ENCODE measurements at places on chromosomes 3 and 15.

DNA sequence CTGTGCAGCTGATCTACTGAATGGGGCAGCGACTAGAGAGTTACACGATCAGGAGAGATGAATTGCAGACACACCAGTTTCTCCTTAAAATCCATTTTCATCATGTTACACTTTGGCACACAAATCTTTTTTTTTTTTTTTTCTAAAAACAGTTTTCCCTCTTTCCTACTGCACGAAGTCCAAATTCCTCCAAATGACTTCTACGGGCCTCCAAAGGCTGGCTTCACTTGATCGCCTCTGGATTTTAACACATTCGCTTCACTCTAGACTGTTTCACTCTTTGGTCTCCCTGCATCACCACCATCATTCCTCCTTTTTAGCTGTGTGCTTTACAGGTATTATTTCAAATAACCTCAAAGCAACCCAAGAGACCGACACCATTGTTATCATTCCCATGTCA lies 268.6 kb downstream of the RORA start:
- DNase-seq = no peak

GRCh38 chr15:50063226-50063625 lies 55.8 kb downstream of the ATP8B4 start:
- DNase-seq = no peak

DNA sequence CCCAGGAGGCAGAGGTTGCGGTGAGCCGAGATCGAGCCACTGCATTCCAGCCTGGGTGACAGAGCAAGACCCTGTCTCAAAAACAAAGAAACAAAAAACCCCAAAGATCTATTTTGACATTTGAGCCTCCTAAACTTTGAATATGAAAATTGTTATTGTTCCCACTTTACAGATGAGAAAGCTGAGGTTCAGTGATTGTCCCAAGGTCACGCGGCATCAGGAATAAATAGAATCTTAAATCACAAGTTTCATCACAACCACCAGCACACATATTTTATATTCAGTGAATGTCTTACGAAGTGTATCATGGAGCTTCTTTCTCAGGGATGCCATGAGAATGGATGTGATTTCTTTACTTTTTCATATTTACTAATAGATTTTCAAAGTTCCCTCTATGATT lies 5.3 kb upstream of the LRIG1 start:
- no peak for DNase-seq

DNA sequence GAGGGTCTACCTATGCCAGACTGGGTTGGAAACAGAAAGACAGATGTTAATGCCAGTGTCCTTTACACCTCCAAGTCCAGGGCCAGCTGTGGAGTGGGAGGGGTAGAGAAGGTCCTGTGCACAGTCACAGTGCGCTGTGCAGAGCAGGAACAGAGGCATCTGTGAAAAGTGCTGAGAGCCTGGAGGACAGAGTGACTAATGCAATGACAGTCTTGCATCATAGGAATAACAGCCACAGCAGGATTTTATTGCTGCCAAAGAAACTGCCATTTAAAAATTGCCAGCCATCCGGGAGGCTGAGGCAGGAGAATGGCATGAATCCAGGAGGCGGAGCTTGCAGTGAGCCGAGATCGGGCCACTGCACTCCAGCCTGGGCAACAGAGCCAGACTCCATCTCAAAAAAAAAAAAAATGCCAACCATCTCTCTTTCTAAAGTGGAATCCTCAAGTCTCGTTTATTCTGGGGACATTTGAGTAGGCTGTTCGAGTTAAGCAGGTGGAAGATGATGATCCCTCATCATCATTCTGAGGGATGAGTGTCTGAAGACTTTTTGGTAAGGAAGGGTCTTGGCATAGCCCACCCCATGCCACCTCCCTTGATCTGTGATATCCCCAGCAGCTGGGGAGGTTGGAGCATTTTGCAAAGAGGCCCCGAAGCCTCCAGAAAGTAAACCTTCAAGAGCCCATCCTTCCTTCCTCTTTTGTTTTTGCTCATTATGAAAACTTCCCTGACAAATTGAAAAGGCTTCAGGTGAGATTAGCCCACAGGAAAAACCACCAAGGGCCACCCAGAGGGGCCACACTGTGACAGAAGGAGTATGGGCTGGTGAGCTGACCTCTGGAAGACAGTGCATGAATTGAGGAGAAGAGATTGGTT lies 7.7 kb downstream of the CCR2 start:
- DNase-seq = no peak

- no peak for DNase-seq
These were observed 20.7 kb upstream of the MYZAP start for GRCh38 chr15:57570994-57571393.

DNA sequence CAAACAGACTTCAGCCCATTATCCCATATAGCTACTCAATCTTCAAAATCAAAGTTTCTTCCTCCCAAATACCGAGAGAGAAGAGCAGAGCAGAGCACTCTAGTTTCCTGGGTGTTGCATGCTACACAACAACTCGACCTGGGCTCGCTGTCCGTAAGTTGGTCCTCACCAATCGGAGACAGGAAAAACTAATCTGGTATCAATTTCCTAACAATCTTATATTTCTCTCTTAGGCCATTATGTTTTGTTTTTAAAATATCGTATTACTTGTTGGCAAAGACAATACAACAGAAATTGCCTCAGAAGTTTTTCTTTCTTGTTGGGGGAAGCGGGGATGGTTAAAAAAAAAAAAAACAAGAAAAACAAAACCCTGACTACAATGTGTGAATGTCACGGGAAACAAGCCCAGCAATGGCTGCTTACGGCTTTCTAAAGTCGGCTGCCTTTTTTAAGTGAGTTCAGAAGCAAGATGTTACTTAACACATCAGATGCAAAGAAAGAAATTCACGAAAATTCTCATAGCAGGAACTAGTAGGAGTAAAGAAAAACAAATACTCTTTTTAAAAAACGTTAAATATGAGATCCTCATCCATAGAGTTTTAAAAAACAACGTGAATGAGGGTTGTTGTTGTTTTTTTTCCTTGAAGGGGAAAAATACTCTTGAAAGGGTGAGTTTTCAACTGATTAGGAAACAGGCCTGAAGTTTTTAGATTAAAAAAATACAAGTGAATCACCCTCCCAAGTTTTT lies 1.9 kb downstream of the VGLL4 start:
- DNase-seq = no peak

GRCh38 chr15:99755692-99756409 lies 22.6 kb upstream of the LYSMD4 start:
- peak; percentile 18 for DNase-seq

DNA sequence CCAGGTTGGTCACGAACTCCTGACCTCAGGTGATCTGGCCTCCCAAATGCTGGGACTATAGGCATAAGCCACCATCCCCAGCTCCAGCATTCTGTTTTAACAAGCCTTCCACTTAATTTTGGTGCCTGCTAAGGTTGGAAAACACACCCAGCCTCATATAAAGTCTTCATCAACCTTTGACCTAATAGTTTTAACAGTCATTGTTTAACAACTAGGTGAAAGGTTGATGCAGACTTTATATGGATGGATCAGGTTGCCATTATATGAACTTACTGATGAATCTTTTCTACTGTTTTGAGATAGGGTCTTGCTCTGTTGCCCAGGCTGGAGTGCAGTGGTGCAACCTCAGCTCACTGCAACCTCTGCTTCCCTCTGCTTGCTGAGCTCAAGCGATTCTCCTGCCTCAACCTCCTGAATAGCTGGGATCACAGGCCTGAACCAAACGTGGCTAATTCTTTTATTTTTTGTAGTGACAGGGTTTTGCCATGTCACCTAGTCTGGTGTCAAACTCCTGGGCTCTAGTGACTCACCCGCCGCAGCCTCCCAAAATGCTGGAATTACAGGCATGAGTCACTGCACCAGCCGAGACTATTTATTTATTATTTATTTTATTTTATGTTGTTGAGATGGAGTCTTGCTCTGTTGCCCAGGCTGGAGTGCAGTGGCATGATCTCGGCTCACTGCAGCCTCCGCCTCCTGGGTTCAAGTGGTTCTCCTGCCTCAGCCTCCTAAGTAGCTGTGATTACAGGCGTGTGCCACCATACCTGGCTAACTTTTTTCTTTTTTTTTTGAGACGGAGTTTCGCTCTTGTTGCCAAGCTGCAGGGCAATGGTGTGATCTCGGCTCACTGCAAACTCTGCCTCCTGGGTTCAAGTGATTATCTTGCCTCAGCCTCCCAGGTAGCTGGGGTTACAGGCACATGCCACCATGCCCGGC lies 3.1 kb upstream of the RPAP1 start:
- no peak for DNase-seq

DNA sequence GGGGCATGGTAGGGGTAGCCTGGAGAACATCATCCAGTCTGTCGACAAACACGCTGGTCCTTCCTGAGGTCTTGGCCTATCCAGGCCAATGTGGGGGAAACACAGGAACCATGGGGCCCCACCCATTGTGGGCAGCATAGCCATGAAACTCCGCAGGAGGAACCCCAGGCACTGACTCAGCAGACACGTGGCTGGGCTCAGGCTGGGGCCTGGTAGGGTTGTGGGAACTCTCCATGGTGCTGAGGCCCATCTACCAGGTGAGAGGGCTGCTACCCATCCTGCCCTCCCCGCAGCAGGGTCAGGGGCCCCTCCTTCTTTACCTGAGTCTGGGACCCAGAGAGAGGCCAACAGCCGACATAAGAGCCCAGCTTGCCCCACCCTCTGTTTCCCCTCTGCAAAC lies 22.6 kb upstream of the CACNA2D2 start:
- no peak for DNase-seq

- DNase-seq = no peak
These were observed 767 bp downstream of the WDR48 start for GRCh38 chr3:39052583-39052982.

- DNase-seq = no peak
These were observed 46.9 kb upstream of the GAP43 start for GRCh38 chr3:115576325-115576875.

- DNase-seq = no peak
These were observed 54.5 kb downstream of the GABRG3 start for GRCh38 chr15:27025481-27025966.

- DNase-seq = no peak
These were observed 34.3 kb downstream of the CCR3 start for GRCh38 chr3:46276497-46277099.

DNA sequence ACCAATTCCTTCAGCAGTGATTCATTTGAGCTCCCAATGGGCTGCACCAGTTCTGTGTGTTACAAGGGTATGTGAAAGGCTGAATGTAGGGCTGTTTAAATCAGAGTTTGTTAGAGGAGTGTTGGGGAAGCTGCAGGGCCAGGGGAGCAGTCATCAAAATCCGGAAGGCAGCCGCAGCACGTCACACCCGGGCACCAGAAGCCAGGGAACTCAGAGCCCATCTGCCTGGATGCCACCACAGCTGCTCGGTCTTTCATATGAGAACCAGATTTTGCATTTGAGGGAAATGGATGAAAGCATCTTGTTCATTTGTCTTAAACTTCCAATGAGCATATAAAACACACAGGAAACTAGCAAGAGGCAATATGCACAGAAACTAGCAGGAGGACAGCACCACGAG lies 24.2 kb upstream of the NEO1 start:
- no peak for DNase-seq

DNA sequence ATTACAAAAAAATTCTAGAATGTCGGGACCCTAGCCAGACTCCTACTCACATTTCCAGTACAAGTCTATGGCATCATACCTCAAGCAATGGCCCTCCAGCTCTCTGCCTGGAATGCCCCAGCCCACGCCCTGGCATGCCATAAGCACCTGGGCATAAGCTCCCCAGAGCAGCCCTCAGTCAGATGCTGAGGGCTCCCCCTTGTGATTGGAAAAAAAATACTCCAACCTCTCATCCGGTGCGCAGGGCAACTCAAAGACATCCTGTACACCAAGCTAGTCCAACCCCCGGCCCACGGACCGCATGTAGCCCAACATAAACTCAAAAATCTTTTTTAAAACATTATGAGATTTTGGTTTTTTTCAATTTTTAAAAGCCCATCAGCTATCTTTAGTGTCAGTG lies 115.4 kb downstream of the NEK10 start:
- DNase-seq = peak; percentile 2

GRCh38 chr3:86982883-86983282 lies 8.1 kb downstream of the VGLL3 start:
- DNase-seq = no peak

- DNase-seq = no peak
These were observed 59.6 kb downstream of the BDH1 start for GRCh38 chr3:197495999-197496745.

DNA sequence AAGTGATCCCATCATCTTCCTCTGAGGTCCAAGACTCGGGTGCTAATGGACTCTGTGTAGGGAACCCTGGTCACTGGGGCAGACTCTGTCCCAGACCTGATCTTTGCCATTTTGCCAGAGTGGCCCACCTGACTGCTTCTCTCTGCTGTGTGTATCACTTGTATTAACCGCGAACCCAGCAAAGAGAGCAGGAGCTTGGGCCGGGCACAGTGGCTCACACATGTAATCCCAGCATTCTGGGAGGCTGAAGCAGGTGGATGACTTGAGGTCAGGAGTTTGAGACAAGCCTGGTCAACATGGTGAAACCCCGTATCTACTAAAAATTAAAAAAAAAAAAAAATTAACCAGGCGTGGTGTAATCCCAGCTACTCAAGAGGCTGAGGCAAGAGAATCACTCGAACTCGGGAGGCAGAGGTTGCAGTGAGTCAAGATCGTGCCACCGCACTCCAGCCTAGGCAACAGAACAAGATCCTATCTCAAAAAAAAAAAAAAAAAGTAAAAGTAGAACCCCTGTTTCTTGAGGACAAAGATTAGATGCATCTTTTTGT lies 32.9 kb upstream of the CYP11A1 start:
- no peak for DNase-seq

GRCh38 chr3:171636666-171637065 lies 173.6 kb downstream of the PLD1 start:
- no peak for DNase-seq

DNA sequence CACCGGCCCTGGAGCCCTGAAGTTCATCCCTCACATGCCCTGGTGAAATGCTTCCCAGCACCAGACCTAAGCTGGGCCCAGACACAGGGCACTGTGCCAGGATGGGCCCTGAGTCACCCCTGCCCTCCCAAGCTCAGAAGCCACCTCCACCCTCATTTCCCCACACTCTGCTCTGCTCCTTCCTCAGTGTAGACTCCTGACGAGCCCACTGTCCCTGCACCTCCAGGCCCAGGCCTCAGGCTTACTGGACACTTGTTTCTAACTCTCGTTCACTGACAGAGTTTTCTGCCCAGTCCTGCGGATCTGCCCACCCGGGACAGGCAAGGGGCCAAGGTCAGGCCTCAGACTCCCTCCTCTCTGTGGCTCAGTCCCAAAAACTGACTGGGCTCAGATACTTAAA lies 112.6 kb upstream of the RNF7 start:
- DNase-seq = no peak

- no peak for DNase-seq
These were observed 302.0 kb downstream of the DIPK2A start for GRCh38 chr3:144273601-144274000.

GRCh38 chr3:175346573-175347356 lies 487.6 kb downstream of the NAALADL2 start:
- no peak for DNase-seq

Measured in C1 segment of cervical spinal cord (tissue), 14 donors.